Mammary epithelial cell (primary cell): ENCODE measurements at places on chromosomes 1 and 21.

DNA sequence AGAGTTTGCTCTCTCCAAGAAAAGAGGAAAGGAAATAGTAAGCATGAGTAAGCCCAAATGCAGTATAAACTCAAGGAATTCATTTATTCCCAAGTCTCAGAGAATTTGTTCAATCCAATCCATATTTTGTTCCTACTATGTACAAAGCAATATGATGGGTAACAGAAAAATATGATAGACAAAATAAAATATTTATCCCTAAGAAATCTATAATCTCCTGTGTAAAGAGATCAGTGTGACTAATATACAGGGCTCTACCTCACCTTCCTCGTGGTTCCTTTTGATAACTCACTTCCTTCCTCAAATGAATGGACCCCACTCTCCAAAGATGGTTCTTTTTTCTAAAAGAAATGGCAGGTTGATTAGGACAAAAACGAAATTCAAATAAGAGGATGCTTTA is 7.6 kb downstream of the CLSPN start:
- DNase-seq = no peak

- no peak for DNase-seq
Observed at GRCh38 chr1:217188280-217189237, 442.3 kb downstream of the GPATCH2 start.

GRCh38 chr1:10399444-10399941 is 629 bp downstream of the PGD start:
- DNase-seq = peak; percentile 58

DNA sequence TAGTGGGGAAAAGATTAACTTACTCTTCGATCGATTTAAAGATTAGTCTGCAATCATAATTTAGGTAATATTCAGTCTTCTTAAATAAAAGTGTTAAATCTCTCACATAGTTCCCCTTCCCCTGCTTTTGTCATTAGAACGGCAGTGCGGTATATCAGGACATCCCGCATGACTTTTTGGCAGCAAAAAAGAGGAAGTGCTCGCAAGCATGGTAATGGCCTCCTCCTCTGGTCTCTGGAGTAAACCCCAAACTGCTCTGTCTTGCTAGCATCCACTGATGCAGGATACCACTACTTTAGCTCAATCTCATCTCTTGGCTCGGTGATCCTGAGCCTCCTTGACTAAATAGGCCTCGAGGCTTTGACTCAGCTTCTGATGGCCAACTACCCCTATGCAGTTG is 78.7 kb upstream of the VAV3 start:
- DNase-seq = no peak

- DNase-seq = no peak
Observed at GRCh38 chr1:70195342-70195741, 10.0 kb downstream of the LRRC40 start.

- DNase-seq = no peak
Observed at GRCh38 chr1:205988585-205988995, 14.6 kb downstream of the RAB7B start.
